ENCODE measurements at places on chromosomes 11 and 22.

- peak; percentile 2 for DNase-seq
Observed at GRCh38 chr11:47786373-47786772, 19.2 kb upstream of the FNBP4 start.

DNA sequence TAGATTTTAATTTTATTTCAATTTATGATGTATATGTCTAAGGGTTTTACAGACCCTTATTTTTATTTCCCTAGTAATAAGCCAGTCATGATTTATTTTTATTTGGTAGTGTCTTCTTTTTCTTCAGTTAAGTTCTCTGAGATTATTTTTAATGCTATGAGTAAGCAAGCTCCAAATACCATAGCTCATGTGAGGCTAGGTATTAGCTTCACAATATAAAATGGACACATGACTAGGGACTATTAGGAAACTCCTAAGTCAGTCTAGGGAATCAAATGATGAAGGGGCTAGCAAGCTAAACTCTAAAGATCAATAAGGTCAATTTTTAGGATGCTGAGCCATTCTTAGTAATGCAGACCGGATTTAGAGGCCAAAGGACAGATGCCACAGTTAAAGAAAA is 45.9 kb downstream of the CKAP5 start:
- no peak for DNase-seq

DNA sequence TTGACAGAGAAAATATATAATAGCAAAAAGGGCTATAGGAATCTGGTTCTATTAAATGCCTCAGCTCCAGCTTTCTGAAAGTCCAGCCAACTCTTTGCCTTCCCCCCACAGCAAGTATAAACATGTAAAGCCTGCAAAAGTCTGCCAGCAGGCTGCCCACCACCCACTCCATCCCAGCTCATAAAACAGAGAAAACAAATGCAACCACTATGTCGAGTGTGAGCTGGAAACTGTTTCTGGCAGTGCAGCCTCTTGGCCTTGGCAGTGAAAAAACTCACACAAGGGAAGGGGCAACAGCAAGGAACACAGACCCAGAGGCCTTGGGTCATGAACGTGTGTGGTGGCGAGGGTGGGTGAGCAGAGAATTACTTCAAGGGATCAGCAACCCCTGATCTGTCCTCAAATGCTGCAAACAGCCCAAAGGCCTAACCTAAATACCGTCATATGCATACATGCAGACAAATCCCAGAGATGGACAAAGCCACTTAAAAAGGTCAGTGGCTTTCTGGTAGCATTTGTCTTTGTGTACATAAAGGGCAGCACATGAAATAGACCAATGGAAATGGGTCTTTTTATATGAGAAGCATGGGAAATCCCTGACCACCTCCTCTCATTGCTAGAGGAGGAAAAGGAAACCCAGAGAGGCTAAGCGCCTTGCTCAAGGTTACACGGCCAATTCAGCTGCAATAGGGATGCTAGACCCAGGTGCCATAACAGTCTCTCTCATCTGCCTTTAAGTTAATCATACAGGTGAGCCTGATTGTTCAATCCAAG is 74.8 kb downstream of the NAT10 start:
- DNase-seq, result no peak

- no peak for DNase-seq
Observed at GRCh38 chr11:127470306-127470884, 469.8 kb upstream of the KIRREL3 start.

DNA sequence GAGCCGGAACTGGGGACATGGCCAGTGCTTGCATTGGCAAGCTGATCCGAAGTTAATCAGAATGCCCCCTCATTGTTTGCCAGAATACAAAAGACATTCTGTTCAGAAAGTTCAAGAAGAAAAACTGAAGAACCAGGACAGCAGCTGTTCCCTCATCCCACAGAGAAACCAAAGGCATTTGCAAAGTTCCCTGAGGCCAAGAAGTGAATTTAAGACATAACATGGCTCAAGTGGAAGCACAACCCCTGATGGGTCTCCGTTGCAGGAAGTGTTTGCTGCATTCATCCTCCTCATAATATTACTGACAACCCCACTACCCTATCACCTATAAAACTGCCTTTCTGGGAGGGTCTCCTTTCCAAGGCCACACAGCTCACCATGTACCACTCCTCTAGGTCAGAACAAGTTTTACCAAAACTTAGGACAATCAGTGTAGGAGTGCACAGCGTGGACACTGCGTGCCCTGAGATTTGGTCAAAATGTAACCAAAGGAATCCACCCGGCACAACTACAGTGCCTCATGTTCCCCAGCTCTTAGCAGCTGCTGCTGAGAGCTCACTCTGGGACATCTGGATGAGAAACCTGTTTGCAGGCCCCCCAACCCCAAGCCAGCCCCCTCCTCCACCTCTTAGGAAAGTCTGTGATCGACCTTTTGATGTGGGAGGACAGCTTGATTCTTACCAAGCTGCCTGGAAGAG is 101.6 kb upstream of the AKIP1 start:
- no peak for DNase-seq

DNA sequence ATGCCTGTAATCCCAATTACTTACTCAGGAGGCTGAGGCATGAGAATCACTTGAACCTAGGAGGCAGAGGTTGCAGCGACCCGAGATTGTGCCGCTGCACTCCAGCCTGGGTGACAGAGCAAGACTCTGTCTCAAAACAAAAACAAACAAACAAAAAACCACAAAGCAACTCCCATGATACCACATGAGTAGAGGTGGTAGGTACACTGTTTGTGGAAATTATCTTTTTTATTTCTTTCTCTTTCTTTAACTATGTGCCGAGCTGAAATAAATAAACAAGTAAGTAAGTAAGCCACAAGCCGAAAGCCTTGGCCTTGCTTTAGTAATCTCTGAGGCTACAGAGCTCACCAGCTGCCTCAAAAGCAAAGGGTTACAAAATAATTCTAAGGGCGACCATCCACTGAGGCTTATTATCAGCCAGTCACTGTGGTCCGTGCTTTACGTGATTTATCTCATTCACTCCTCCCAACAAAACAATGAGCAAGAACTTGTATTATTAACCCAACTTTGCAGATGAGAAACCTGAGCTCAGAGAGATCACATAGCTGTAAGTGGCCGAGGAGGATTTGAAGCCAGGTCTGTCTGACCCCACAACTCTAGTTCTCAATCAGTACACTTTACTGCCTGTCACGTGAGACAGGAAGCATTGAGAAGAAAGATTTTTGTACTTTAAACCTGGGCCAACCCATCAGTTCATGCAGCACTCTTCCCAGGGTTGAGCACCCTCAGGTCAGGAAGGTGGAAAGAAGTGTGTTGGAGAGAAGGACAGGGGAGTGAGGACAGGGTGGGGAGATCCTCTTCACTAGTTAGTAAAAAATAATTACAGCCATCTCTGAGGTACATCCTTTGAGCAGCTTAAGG is 69.8 kb upstream of the MTMR2 start:
- DNase-seq, result no peak

- no peak for DNase-seq
Observed at GRCh38 chr11:96114178-96115064, 190.5 kb upstream of the MTMR2 start.

- DNase-seq, result no peak
Observed at GRCh38 chr11:128261011-128261421, 326.3 kb downstream of the ETS1 start.

DNA sequence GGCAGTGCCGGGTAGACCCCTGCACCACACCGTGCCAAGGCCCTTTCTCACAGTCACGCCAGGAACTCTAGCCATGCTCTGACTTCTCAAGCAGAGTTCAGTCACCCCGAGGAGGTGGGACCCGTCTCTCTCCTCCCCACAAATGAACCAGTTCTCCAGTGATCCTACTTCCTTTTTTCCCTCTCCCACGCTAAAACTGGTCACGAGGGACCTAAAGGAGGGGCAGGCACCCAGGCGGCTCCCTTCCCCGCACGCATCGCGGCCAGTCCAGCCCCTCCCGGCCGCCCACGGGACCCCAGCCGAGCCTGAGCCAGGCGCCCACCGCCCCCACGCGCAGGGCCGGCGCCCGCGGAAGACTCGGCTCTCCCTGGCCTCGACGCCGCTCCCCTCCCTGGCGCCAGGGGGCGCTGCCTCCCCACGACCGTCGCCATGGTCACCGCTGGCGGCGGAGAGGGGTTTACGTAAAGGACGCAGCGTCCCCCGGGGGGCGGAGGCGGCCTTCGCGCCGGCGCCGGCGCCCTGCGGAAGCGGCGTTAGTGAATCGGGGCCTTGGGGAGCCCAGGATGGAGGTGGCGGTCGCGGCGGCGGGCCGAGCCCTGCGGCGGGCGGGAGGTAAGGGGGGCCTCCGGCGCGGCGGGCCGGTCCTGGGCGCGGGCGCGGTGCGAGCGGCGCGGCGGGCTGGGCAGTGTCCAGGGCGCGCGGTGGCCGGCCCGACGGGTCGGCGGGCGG is at the start of gene DAGLA:
TSS of gene DAGLA (plus strand) at position 499 of the 729 bp plus-strand sequence. CDS start 39,765 bp downstream, outside the sequence.
- no peak for DNase-seq

GRCh38 chr22:17138513-17138912 is 17.4 kb upstream of the TMEM121B start:
- DNase-seq, result no peak

DNA sequence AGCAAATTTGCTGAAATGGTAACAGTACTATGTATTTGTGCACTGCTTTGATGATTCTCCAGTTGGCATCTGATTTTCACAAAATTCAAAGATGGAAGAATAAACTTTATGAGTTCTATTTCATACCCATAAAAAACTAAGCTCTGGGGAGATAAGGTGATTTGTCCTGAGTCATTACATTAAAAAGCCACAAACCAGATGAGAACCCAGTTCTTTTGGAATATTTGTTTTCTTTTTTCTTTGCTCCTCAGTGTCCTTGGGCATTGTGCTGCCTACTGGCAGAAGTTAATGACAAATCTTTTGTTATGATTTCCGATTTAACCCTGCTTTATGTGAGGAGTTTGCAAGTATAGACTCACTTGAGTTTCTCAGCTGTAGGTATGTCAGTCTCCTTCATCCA is 45.4 kb upstream of the AMOTL1 start:
- no peak for DNase-seq

DNA sequence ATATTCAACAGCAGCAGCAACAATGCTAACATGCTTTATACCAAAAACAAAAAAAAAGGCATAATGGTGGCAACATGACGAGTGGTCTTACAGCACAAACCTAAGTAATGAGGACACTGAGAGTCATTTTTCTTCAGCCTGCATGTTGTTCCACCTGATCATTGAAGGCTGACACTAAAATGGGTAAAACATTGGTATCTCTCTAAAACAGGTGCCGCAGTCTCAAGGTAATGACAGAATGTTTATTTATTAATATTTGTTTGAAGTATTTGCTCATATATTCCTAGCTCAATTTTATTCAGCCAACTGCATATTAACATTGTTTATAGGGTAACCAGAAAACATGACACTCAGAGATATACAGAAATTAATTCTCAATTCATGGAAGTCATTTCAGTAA is 8.3 kb upstream of the DEUP1 start:
- DNase-seq, result no peak

DNA sequence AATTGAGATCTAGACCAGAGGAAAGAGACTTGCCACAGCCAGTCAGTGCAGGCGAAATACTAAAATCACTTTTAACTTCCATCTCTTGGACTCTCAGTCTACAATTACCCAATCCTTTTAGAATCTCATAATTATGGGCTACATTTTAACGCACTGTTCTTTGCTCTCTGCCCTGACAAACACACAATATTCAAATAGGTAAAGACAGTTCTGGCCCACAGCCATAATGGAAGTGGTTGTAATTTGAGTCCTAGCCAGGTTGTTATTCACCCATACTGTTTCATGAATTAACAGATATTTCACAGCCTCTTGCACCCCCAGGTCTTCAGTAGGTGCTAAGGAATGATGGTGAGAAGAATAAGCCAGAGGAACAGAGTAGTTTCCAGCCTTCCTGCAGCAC is 830 bp downstream of the C11orf97 start:
- DNase-seq, result no peak

GRCh38 chr22:39907605-39908097 is 6.8 kb downstream of the GRAP2 start:
- no peak for DNase-seq

DNA sequence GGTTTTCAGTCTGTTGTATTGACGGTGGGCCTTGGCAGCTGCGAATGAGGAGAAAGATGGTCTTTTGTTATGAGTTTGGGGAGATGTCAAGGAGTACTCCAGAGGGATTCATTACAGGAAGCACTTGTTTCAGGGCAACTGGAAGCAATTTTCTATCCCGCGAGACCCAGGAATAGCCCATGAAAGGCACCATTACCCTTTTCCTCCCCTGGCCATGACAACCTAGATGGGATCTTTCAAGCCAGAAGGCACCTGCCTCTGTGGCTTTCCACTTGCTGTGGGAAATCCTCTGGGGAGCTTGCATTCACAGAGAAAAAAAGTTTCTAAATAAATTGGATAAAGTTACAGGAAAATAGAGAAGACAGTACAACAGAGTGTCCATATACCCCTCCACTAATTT is 2.7 kb downstream of the ZNF215 start:
- DNase-seq, result no peak

DNA sequence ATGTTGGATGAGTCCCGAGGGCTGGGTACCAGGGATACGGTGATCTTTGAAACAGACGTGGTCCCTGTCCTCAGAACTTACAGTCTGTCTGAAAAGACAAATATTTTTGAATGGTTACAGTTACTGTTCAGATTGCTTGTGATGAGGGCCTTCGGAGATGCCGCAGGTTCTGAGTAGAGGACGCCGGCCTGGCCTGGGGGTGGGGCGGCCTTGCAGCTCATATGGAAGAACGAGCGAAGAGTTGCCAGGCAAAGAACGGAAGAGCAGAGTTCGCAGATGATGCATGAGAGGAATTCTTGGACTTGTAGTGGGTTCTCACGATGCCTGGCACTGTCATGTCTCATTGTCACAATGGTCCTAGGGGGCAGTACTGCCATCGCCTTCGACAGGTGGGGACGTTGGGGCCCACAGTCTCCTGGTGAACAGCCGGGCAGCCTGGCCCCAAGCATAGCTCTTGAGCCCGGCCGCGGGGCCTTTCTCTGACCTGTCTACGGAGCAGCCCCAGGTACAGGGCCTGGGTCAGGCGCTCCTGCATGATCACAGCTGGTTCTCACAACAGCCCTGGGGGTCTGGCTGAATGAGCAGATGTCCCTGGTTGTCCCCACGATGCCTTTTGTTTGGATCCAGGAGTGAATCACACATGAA is 60.9 kb upstream of the PARVG start:
- no peak for DNase-seq

- no peak for DNase-seq
Observed at GRCh38 chr22:46758867-46759290, 3.6 kb upstream of the TBC1D22A start.

DNA sequence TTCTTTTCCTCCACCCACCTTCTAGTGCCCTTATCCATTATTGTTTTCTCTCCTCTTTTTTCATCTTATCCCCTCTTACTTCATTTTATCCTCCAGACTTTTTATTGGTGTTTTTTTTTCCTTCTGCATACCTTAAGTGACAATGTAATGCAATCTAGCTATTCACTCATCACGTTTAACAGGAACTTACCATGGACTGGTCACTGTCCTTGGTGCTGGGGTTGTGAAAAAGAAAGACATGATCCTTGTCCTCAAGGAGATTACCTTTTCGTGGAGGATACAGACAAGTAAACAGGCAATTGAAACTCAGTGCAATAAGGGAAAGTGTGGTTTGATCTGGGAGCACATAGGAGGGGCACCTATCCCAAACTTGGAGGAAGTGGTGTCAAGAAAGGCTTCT is 20.7 kb downstream of the SYT9 start:
- DNase-seq, result no peak

GRCh38 chr22:25085930-25086901 is 113.4 kb upstream of the CRYBB3 start:
- no peak for DNase-seq

GRCh38 chr11:43758927-43759326 is 78.4 kb downstream of the HSD17B12 start:
- no peak for DNase-seq

- no peak for DNase-seq
Observed at GRCh38 chr11:118870396-118871343, 13.0 kb upstream of the CXCR5 start.
